Activated CD8-positive, alpha-beta memory T cell treated with anti-CD3 and anti-CD28 coated beads, Interleukin-2, amount 50 U/mL, for 4 hours (primary cell): ENCODE measurements at places on chromosomes 6 and 20.

GRCh38 chr6:130143709-130144108, 79.0 kb downstream of the SAMD3 start:
- no peak for DNase-seq

DNA sequence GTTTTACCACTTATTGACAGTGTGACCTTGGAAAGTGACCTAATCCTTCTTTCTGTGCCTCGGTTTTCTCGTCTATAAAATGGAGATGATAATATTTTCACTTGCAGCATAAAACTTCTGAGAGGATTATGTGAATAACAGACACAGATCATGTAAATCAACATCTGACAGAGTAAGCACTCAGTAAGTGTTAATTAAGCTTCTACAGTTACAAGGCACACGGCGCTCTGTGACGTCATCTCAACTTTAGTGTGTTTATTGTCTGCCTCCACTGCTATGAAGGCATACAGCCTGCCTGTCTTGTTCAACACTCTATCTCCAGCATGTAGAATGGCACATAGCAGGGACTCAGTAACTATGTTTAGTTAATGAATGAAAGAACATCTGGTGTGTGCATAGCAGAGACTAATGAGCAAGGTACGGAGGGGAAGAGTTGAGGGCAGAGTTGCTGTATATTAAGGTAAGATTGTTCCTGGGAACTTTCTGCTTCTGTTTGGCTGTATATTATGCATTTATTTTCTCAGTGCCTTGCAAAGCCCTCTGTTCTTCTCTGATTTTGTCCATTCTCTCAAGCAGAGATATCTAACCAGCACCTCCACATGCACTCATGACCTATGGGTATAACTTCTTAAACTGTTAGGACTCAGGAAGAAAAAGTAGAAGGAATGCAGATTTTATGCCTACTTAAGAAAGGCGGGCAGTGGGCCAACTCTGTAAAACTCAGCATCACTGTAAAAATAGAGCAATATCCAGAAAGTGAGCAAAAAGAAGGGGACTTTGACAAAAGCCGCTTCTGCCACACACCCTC, 66.4 kb upstream of the STMND1 start:
- DNase-seq: no peak

DNA sequence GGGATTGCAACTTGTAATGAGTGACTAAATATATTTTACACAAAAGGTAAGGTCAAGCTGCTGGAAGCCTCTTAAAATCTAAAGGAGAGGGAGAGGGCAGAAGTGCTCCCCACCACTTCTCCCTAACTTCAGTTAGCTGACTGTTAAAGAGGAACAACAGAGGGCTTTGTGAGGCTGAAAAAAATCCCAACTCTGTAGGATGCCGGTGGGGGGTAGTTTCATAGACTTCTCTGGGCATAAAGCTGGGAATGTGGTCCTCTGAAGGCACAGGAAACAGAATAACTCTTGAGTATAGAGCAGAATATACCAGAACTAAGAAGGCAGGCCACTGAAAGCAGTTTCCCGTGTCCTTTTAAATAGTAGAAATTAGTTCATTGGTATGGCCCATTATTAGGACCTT, 71.6 kb downstream of the KIF6 start:
- no peak for DNase-seq

GRCh38 chr6:3165631-3166534, 8.5 kb upstream of the TUBB2A start:
- no peak for DNase-seq

GRCh38 chr6:30483677-30484279, 5.5 kb upstream of the HLA-E start:
- no peak for DNase-seq

GRCh38 chr20:22562620-22563019, 21.8 kb downstream of the FOXA2 start:
- no peak for DNase-seq

- no peak for DNase-seq
Measured at GRCh38 chr6:105644691-105645090, 241.8 kb upstream of the PREP start.

DNA sequence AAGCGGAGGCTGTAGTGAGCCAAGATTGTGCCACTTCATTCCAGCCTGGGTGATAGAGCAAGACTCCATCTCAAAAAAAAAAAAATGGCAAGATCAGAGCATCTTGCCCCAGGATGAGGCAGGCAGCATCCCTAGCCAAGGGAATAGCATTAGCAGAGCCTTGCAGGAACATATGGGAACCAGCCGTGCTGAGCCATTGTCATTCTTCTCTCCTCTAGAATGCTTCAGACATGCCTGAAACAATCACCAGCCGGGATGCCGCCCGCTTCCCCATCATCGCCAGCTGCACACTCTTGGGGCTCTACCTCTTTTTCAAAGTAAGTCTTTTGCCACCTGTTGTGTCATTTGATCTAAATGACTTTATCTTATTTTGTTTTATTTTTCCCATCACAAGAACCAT, 13.0 kb downstream of the HM13 start:
- DNase-seq: no peak
